Stimulated activated CD8-positive, alpha-beta memory T cell treated with anti-CD3 and anti-CD28 coated beads, Interleukin-4, amount 100 ng/mL, for 4 hours (primary cell): ENCODE measurements at places on chromosomes 11 and 22.

DNA sequence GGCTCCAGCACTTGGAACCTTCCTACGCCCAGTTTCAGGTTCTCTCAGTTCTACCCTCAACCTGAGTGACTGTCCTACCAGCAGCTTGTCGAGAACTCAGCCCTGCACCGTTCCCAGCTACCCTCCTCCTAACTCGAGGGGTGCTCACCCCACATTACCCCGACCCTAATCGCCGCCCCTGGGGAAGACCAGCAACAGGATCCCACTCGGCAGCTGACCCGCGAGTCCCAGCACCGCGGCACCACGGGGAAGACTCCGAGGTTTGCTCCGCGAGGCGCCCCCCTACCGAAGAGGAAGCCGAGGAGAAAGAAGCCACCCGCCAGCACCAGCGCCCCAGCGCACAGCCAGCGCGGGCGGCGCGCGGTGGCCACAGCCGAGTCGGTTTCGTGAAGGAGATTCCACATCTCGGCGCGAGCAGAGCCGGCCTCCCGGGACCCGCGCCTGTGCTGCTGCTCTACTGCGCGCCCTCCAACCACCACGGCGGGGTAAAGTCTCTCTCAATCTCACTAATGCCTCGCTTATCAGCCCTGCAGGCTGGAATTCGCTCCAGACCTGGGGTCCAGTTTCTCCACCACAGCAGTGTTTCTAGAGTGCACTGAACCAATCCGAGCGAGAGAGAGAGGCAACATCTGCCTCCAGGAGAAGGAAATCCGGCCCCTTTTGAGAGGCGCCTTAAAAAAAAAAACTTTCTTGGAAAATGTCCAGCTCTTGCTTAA, at the start of gene FOLH1:
FOLH1 (minus strand) TSS at position 597 of the 716 bp plus-strand sequence; CDS start at position 404, 193 bp downstream.
- no peak for DNase-seq

DNA sequence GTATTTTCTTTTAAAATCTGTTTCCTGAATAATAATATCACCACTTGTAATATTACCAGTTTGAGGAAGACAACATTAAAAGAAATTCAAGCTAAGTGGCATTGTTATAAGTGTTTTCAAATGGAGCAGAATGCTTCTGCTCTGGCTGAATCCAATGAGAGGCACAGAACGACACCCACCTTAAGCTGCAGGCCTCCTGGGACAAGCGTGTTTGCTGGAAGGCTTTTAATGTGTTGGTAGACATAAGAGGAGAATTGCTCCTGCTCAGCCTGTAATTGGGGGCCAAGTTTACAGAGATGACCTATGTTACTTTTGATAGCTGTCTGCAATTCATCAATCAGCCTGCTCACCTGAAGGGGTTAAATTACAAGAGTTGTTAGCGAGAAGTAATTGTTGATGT, 242.2 kb downstream of the DCDC1 start:
- no peak for DNase-seq

DNA sequence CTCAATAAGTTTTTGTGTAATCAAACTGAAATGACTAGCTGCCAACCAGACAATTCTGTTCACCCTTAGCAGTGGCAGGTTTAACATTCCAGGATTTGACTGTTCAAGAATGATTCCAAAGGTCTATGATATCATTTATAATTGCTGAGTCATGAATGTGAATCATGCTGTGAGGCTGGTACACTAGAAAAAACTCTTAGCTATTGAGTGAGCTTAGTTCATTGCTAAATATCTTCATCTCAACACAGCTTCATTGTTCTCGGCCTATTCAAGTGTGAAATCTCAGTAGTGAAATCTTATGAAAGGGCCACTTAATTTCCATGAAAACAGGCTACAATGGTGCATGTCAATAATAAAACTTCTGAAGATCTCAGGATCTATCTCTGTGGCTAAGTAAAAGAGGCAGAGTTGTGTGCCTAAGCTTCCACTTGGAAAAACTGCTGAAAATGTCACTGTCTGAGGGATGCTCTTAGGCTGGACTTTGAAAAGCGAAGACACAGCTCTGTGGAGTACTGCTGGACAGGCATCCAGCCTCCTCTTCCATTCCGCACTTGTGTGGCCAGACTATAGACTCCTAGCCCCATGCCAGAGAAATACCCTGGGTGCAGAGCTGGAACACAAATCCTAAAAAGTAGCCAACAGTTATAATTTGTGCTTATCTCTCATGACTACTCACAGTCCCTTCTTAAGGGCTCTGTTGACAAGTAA, 12.8 kb downstream of the AQP11 start:
- DNase-seq = no peak

DNA sequence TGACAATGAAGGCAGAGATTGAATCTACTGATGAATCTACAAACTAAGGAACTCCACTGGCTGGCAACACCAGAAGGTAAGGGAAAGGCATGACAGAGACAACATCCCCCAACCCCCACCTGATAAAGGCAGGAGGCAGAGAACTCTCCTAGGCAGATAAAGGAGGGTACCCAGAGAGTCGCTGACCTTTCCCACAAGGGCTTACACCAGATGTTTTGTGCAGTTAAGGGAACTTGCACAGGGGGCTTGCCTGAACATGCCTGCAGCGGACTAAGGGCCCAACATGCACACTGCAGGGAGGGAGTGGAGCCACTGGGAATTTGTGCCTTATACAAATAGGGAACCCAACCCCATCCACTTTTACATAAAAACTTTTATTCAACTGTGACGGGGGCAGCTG, 1996.9 kb upstream of the RAG2 start:
- no peak for DNase-seq

- DNase-seq = no peak
Measured at GRCh38 chr11:107116358-107116757, 98.1 kb upstream of the GUCY1A2 start.

GRCh38 chr11:76640501-76640900, 30.0 kb downstream of the LRRC32 start:
- no peak for DNase-seq

- DNase-seq = no peak
Measured at GRCh38 chr11:30683176-30683575, 97.0 kb upstream of the MPPED2 start.

GRCh38 chr11:120034176-120034875, 103.6 kb downstream of the TRIM29 start:
- no peak for DNase-seq

- DNase-seq = no peak
Measured at GRCh38 chr11:2259897-2260451, 10.4 kb downstream of the ASCL2 start.

DNA sequence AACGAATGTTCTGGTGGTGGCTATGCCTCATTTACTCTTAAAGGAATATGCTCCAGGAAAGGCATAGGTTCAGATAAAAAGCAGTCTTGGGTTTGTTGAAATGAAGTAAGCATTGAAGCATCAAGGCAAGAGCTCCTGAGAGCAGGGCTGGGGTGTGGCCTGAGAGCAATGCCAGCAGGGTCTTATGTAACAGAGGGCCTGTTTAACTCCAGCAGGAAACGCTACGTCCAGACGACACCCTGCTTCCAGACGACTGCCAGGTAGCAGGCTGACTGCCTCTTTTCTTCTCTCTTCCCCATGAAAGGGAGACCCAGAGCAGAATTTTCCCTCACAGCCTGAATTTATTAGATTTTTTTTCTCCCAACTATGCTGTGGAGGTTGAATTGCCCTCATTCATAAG, 127.2 kb upstream of the SLC5A12 start:
- DNase-seq = no peak

GRCh38 chr11:83773950-83774880, 488.0 kb upstream of the CCDC90B start:
- DNase-seq = no peak

- DNase-seq = no peak
Measured at GRCh38 chr11:61140416-61140815, 20.8 kb downstream of the VPS37C start.

GRCh38 chr11:107331728-107332127, 125.9 kb downstream of the CWF19L2 start:
- no peak for DNase-seq

- DNase-seq = no peak
Measured at GRCh38 chr11:107563702-107564101, 1.8 kb downstream of the ALKBH8 start.

GRCh38 chr22:28607795-28608194, 71.8 kb downstream of the TTC28 start:
- no peak for DNase-seq

DNA sequence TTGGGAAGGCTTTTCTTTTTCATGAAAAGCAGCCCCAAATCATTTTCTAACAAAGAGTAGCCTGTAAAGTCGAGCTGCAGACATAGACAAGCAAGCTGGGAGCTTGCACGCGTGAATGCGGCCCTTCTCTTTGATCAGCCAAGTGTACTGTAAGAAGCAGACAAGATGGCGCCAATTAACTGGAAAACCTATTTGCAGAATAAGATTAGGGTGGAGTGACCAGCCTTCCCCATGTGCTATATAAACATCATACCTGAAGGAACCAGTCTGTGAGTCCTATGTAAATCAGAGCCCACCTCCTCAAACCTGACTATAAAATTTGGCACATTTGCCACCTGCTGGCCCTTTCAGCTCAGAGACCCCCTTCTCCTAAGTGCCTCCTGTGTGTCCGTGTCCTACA, 982.7 kb downstream of the OPCML start:
- DNase-seq = no peak

GRCh38 chr11:119323532-119324033, 6.7 kb upstream of the MCAM start:
- peak; percentile 49 for DNase-seq

DNA sequence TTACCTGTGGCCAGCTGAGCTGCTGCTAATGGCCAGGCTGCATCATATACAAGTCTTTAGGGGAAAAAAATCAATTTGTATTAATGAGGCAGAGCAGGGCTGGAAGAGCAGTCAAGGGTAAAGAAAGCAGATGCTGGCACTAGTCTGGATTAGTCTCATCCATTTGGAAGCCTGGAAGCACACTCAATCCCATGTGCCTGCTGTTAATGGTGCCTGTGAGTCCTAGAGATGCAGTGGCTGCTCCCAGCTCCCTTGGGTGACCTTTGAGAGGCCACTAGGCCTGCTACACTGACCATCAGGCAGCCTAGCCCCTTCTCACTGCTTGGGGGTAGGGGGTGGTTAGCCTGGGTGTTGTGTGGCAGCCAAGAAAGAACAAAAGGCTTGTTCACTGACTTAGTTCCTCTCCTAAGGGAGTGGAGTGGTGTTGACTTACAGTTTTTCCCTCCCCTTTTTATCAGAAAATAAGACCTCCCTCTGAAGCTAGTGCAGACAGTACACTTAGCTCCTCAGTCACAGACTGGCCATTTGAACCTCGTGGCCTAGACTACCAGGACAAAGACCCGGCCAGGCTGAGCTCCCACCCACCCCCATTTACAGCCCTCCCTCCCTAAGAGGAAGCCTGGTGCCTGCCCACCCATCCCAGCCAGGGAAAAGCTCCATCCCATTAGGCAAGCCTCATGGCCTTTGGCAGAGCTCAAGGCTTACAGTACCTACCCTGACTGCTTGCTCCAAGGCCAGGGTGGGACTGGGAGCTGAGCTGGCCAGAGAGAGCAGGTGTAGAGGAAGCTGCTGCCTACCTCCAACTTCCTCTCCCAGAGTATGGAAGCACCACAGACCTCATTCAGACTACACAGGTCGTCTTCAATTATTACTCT, 7.8 kb downstream of the PIK3IP1 start:
- DNase-seq = no peak

DNA sequence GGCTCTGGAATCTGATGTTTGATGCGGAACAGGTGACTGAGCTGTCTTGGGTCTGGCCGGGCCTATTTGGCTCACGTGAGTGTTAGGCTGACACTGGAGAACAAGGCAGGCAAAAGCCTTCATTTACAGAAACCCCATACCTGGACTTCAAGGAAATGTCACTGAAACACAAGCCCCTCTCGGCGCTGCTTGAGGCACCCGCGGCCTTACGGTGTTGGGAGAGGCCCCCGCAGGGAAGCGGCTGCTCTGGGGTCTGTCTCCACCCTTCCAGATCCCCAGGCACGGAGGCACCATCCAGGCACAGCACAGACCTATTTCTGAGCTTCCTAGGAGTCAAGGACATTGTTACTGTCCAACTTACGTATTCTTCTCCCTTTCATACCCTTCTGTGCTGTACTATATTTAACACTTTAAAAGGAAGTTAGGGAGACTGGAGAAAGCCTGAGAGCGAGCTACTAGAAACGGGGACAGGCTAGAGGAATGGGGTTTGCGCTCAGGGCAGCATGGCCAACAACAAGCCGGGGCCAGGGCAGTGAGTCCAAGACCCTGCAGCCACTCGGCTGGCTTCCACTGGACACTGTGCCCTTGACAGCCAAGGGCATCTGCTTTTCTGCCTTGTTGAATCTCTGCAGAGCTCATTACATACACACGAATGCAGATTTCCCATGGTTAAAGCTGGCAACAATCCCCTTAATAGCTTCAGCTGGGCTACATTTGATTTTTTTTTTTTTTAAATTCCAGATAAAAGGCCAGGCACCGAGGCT, 23.8 kb downstream of the DRD4 start:
- no peak for DNase-seq

DNA sequence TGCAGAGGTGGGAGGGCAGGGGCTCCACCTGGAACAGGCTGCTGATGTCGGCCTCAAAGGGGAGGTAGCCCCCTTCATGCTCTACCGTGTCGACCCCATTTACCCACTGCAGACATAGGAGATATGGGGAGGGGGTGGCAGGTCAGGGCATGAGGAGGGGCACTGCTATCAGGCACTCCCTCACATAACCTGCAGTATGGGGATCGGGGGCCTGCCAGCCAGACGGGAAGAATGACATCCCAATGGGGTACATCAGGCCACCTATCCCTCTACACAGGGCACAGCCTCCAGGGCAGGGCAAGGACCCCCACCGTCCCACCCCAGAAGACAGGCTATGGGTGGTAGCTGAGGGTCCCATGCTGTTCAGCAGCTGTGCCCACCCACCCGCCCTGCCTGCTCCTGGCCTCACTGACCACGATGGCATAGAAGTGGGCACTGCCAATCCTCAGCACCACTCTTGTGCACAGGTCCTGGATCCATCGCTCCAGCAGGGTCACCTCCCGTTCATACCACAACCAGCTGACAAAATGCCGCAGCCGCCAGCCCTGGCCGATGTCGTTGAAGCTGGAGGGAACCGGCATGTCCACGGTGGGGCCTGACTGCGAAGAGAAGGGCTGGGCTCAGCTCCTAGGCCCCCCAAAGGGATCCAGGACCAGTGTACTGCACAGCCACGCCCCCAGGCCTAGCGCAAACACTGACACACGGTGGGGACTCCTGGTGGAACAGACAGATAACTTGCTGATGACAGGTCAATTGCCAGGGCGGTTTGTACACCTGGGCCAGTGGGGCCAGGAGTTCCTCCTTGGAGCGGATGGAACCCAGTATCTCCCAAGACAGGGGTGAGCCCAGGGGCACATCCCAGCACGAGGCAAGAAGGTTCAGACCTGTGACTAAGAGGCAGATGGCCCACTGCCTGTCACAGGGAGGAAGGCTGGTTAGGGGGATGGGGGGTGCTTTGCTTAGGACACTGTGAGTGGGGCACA, 24.1 kb downstream of the RGL4 start:
- no peak for DNase-seq

DNA sequence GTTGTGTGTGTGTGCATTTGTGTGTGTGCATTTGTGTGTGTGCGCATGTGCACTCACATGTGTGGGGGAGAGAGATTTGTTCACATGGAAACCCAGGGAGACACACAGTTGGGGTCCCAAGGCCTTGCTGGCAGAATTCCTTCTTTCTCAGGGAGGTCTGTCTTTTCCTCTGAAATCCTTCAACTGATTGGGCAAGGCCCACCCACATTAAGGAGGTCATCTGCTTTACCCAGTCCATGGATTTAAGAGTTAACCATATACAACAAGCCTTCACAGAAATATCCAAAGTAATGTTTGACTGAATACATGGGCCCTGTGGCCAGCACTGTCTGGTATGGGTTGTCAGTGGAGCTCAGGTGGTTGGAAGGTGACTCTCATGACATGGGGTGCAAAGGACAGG, 641.4 kb downstream of the BRD1 start:
- no peak for DNase-seq

- no peak for DNase-seq
Measured at GRCh38 chr11:7019500-7020182, 505 bp downstream of the ZNF214 start.

- DNase-seq = no peak
Measured at GRCh38 chr11:122439866-122440810, 215.4 kb upstream of the UBASH3B start.
